Kidney glomerular epithelial cell (primary cell): ENCODE measurements at places on chromosomes 4 and X.
A peak's percentile ranks its signal among the peaks of the same experiment; 100 is the strongest.

GRCh38 chr4:100166297-100167039 lies 23.8 kb downstream of the DDIT4L start:
- DNase-seq, result no peak

GRCh38 chr4:76626686-76627465 lies 191.8 kb downstream of the SHROOM3 start:
- DNase-seq, result no peak

GRCh38 chr4:184805462-184806228 lies 20.1 kb downstream of the ACSL1 start:
- DNase-seq, result no peak

DNA sequence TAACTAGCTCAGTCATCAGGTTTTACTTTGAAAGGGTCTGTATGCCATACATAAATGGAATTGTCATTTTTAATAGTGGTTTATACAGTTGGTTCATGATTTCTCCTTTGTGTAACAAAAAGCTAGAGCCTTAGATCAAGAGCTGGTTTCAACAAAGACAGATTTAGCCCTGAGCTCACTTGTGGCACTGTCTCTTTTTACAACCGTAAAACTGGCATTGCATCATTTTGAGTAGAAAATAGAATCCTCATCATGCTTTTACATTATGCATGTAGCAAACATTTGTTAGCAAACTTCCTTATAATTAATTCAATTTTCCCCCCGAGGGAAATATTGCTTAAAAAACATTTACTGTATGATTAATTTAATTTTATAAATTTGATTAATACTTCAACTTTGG lies 1871.5 kb downstream of the ARAP2 start:
- DNase-seq, result no peak

DNA sequence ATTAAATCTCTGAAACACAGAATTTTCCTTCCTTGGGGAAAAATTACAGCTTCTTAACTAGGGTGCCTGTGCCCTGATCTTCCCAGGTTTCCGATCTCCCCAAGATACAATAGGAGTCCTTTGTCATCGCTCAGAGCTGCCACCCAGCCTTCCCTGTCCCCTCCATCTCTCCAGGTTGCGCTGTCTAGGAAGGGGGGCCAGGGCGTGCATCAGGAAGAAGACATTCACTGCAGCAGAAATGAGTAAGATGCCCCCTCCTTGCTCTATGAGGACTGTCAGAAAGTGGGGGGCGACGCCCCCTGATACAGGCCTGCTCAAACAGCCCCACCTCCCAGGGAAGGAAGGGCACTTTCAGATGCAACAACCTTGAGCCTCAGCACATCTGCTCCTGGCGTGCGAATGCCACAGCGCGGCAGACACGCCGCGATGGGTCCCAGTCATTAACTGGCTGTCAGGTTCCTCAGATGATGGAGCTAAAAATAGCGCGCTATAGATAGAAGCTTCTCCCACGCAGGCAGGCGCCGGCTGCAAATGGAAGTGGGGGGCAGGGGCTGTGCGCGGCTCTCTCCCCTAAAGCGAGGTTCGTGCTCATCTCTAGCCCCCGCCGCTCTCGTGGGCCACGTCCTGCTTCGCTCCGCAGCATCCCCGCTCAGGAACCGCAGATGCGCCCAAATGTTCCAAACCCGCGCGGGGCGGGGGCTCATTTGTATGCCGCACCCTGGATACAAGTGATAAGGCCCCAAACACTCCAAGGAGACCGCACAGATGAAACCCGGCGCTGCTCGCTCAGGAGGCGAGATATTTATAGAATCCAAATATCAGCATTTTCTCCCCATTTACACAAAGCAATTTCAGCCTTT lies 57.6 kb upstream of the LGI2 start:
- no peak for DNase-seq

- no peak for DNase-seq
Measured at GRCh38 chr4:23413631-23414030, 476.2 kb downstream of the PPARGC1A start.

- no peak for DNase-seq
Measured at GRCh38 chr4:53602390-53602789, 11.1 kb upstream of the LNX1 start.

GRCh38 chr4:121728798-121729226 lies 32.0 kb upstream of the ANXA5 start:
- peak; percentile 21 for DNase-seq

DNA sequence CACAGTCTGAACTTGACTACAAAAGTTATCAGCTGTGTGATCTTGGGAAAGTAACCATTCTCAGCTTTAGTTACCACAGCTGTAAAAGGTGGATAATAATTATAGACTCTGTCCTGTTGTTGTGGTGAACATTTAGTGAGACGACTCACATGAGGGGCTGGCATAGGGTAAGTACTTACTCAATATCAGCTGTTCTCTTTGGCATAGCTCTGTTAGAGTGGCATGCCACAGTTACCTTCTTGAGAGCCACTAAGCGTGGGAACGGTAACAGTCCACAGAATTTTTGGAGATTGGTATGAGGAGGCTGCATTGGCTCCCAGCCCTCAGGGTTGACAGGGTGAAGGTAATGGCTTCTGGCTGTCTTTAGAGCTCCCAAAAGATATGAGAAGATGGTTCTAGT lies 13.2 kb upstream of the HAND2 start:
- no peak for DNase-seq

DNA sequence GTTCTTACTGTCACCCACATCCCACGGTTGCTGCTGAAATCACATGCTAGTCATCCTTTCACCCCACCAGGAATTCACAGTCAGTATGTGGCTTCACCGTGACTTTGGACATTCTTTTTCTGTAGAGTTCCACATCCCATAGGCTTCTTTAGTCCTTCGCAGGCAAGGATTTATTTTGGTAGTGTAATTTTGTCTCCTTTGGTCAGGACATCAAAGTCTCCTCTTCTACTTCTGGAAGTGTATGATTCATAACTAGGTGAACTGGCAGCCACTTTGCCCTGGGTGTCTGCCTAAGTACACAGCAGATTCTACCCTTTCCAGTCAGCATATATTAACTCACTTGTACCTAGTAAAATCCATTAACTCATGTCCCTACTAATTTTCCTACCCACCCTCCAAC lies 38.3 kb upstream of the MMAA start:
- no peak for DNase-seq

DNA sequence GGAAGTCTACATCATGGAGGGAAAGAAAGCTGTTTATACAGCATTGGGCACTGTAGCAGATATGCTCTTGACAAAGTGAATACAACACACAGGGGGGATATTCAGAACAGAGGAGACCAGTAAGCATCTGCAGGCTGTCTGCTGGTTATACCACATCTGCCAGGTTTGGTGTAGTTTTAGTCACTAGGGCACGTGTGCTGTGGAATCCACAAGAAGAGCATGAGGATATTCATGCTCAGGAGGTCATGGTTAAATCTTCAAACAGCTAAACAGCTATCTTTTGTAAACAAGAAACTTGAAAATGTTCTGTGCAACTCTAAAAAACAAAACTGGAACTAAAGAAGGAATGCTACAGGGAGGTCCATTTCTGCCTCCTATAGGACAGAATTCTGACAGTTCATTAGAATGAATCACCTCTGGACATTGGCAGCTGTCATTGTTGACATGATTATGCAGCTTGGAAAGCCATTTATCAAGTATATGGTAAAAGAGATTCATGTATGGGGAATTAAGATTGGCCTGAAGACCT lies 175.8 kb downstream of the RCHY1 start:
- no peak for DNase-seq
